Activated naive CD8-positive, alpha-beta T cell treated with anti-CD3 and anti-CD28 coated beads for 36 hours (primary cell): ENCODE measurements at places on chromosomes 16 and 17.

DNA sequence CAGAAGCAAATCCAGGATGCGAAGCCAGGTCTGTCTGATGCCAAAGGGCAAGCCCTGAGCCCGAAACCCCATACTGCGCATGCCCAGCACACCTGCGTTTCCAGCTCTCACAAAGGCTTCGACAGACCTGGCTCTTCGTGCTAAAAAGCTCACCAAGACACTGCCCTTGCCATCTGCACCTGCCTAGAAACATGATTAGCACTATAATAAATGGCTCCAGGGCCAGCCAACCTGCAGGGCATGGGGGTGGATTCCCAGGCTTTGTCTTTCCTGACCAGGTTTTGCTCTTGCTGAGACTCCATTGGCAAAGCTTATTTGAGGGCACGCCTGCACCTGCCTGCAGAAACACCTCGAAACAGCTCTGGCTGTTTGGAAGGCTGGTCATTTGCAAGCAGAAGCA is 14.4 kb upstream of the PLD6 start:
- no peak for DNase-seq

GRCh38 chr17:61384692-61385576 is 14.7 kb upstream of the TBX2 start:
- no peak for DNase-seq

- DNase-seq = no peak
Measured at GRCh38 chr16:66651474-66651765, 45.1 kb downstream of the CMTM4 start.

- DNase-seq = no peak
Measured at GRCh38 chr17:40806131-40806530, 6.4 kb upstream of the KRT28 start.

- DNase-seq = no peak
Measured at GRCh38 chr17:81923302-81924260, 4.0 kb downstream of the MAFG start.

DNA sequence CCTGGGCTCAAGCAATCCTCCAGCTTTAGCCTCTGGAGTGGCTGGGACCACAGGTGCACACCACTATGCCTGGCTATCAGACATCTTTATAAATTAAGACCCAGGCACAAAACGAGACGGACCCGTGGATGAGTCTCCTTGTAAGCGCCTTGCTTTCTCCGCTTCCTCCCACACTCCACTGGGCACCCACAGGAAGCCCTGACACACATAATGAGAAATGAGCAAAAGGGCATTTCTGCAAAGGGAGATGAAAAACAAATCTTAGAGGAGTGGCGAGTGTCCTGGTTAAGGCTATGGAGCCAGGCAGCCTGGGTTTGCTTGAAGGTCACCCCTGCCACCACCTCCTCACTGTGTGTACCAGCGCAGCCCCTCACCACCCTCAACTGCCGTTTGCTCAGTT is 56.3 kb downstream of the XYLT1 start:
- DNase-seq = peak; percentile 14

DNA sequence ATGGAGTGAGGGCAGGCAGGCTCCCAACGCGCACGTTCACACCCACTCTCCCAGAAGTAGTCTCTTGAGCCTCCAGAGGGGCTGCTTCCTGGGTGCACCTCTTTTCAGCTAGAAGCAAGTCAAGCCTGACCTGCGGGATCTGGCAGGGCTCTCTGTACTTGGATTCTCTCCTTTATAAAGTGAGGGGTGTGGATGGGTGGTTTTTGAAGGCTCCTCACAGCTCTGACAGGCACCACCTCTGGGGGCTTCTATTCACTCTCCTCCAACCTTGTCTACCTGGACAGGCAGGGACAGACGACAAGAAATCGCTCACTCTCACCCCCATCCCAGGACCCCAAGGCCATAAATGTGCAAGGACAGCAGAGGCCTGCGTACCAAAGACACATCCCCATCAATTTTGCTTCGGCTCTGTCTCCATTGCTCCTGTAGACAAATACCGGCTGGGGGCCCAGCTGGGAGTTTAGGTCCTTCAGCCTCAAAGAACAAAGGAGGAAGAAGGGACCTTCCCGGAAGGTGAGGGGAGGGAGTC is 814 bp upstream of the DYNLL2 start:
- DNase-seq = no peak

DNA sequence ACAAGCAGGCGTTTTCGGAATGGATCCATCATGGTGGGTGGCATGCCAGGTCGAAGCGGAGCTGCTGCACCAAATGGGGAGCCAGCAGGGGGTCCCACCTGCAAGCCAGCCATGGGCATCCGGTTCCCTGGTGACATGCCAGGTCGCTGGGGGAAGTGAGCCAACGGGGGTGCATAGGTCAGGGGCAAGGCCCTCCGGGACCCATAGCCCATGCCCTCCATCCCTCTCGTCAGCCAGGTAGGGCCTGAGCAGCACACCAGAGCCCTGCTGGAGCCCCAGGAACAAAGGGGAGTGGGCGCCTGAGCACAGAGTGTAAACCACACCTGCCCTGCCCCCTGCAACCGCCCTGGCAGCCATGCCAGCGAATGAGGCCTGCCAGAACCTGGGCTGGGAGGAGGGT is 5.0 kb downstream of the SMARCD2 start:
- no peak for DNase-seq

DNA sequence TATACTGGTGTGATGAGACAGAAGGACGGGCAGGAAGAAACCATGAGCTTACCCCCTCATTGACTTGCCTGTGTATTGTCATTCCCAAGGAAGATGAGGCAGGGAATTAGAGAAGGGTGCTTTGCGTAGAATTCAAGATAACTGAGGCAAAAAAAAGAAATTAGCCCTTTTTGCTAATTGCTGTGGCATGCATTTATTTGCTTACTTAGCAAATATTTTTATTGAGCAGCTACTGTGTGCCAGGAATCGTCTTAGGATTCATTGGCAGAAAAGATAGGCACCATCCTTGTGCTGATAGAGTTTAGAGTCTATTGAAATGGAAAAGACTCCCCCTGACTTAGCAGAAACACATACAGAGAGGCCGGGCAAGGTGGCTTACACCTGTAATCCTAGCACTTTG is 541.9 kb downstream of the TMEM114 start:
- DNase-seq = no peak
